ENCODE measurements at places on chromosomes 1 and 21. TPM values are rescaled to one million over a fixed set of nuclear protein-coding genes. Genes with fewer than 3 reads are reported as not detected.

Gene ANKRD34A
- 1.0 TPM for total RNA-seq

Gene CDA
- total RNA-seq: 1.9 TPM

Gene KCNE1
- not detected for total RNA-seq

Gene CD101
- 0.32 TPM for total RNA-seq

Gene TBX15
- 0.24 TPM for total RNA-seq

Gene THEM5
- not detected for total RNA-seq

Gene ST6GALNAC3
- total RNA-seq: 4.7 TPM

Gene SERPINC1
- total RNA-seq: 0.13 TPM

Gene DTL
- 13.7 TPM for total RNA-seq

Gene ACTN2
- total RNA-seq: 1.6 TPM

Gene LCE1D
- total RNA-seq: not detected

Gene SYPL2
- under 0.01 TPM for total RNA-seq

Gene LRRC47
- total RNA-seq: 29.4 TPM

Gene ZYG11A
- total RNA-seq: 0.96 TPM
